Activated CD4-positive, alpha-beta T cell treated with anti-CD3 and anti-CD28 coated beads, Interleukin-2, amount 10 ng/mL, durations not matched to agents 24 days and 14 days (primary cell): ENCODE measurements at places on chromosomes 7 and 10.
A peak's percentile ranks its signal among the peaks of the same experiment; 100 is the strongest.

- DNase-seq = no peak
Observed at GRCh38 chr7:43296306-43296705, 183.9 kb downstream of the HECW1 start.

DNA sequence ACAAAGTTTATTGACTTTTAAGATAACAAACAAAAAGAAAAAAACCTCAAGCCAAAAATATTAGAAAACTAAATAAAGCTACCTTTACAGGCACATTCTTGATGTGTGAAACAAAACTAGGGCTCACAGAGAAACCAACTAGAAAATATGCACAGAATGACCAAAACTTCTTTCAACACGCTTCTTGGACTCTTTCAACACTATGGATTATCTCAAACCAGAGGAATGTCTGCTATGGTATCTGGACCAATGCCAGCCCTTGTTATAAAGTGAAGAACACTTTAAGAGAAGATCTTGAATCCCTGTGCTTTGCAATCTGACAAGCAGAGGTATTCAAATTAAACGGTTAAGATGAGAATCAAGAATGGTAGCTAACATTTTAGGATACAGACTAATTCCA, 76.6 kb downstream of the DNAJC1 start:
- no peak for DNase-seq

DNA sequence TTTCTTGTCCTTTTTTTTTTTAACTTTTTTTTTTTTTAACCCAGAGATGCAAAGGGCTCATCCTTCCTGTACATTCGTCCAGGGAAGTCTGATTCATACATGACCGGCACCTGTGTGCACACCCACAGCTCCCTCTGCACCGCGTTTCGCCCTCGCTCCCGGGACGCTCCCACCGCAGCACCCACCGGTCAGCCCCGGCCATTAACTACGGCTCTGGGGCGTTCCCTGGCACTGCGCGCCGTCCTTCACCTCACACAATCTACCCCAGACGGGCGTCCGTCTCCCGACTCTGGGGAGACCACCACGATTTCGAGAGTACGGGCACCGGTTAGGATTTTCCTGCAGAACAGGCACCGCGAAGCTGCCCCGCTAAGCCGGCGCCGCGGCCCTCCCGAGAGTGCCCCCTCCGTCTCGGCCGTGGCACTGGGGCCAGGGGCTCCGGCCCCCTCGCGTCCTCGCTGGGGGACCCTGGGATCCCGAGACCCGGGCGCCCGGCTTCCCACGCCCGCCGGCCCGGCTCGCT, 452 bp downstream of the ATE1 start:
- DNase-seq = no peak

GRCh38 chr7:35802102-35802466, 1.2 kb downstream of the SEPTIN7 start:
- DNase-seq = no peak

GRCh38 chr10:44935201-44935965, 24.2 kb upstream of the RASSF4 start:
- no peak for DNase-seq

DNA sequence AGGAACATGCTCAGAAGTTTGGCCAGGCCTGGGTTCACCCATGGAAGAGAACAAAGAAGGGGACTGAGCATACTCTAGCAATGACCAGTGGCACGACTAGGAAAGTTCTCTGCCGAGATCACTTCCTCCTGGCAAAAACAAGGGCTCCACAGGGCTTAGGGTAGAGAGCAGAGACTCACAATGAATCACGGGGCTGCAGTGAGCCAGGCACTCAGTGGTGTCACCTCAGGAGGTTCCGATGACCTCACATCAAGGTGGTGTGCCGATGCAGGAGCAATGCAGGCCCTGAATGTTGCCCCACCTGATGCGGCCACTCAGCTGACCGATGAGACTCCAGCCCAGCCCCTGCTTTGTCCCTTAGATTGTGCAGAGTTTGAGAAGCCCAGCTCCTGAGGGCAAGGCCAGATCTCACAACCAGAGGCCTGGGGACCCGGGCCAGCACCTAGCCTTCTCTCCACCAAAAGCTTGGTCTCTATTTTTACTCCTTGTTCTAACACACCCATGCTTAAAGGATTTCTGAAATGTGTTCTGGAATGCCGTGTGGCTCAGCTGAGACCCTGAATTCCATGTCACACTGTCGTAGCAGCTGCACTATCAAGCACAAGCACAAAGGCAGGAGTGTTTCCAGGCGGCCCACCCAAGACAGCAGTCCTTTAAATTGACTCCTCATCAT, 60.9 kb downstream of the COBL start:
- DNase-seq = no peak

- DNase-seq = no peak
Observed at GRCh38 chr7:28678431-28678965, 266.2 kb downstream of the CREB5 start.

DNA sequence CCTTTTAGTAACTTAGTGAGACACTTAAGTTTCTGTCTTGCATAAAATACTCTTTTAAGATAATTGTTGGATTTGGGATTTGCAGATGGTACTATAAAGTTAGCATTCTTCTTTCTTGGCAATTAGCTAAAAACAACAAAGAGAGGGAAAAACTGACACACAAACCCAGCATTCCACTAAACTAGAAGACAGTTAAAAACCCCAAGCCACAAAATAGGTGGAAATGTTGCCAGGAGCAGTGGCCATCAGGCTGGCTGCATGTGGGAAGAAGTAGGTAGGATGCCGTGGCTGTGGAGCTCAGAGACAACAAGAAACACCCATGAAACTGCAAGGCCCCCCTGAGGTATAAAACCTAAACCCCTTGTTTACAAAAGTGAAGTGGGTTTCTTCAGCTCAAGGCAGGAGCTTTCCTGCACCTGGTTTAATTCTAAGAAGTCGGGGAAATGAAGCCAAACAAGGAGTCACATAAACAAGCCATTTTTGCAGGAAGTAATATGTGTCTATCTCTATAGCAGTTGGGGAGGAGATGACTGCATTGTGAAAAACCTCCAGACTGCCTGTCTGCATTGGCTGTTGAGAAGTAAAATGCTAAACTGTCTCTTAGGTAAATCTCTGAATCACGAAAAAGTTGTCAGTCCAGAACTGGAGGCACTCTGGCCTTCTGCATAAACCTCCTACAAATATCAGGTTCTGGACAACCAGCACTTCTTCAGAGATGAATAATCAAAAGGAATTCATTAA, 9.5 kb downstream of the RAB18 start:
- peak; percentile 77 for DNase-seq
